NCI-H146 (cell line): ENCODE measurements at places on chromosomes 13 and 19.

- no peak for DNase-seq
Observed at GRCh38 chr19:54937926-54938325, 9.4 kb downstream of the NLRP7 start.

DNA sequence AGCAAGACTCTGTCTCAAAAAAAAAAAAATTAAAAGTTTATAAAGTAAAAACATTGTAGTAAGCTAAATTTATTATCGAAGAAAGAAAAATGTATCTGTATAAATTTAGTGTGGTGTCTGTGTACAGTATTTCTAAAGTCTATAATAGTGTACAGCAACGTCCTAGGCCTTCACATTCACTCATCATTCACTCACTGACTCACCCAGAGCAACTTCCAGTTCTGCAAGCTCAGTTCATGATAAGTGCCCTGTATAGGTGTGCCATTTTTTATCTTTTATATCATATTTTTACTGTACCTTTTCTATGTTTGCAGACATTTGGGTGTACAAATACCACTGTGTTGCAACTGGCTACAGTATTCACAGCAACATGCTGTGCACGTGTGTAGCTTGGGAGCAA is 118.1 kb downstream of the TNFRSF19 start:
- no peak for DNase-seq

DNA sequence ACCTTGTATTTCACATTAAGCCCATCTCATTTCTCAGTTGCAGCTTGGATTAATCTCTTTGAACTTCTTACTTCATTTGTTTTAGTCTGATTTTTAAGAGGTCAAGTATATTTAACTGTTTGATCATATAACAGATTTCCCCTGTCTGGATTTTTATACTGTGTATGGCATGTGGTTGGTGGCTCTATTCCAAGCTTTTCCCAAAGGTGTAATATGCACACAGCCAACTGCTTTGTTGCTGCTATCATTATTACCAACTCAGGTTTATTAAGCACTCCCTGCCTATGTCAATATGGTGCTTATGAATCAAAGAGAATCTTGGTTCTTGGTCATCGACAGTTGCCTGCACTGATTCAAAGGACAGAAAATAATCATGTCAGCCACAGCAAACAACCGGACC is 92.6 kb downstream of the RAP2A start:
- no peak for DNase-seq

DNA sequence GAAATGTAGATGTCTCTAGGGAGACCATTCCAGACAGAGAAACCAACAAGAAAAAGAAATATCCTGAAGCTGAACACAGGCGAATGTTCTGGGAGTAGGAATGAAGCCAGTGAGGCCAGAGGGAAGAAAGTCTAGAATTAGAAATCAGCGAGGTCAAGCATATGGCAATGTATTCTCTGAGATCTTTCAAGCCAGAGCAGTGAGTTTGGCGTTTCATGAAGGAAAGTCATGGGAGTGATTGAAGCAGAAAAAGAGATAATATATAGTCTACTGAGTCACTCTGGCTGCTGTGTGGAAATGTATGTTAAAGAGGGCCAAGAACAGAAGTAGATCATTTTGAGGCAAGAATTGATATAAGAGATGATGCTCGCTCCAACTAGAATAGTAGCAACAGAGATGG is 576.0 kb downstream of the PCDH17 start:
- no peak for DNase-seq

DNA sequence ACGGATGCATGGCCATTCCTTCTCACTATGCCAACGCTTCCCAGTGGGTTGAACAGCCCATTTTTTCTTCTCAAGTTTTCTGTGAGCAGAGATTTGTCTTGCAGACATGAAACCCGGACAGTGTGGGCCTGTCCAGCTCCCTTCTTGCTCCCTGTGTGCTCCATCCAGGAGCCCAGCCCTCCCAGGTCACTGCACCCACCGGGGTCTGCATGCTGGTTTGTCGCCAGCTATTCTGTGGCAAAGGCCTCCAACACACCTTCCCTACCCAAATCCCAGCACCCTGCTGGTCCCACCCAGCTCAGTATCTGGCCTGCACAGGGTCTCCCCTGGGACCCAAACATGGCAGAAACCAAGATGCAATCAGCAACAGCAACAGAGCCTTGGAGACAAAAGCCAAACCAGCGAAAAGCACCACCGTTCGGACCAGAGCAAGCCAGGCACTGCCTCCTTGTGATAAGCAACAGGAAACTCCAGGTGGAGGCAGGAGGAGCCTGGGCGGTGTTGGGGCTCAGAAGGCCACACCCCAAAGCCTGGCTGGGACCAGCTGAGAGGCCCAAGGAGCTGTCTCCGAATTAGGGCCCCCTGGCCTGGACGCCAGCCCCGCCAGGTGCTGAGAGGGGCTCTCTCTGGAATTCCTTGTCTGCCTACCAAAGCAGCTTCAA is 12.2 kb upstream of the SPACA7 start:
- no peak for DNase-seq

GRCh38 chr13:43257765-43258164 is 234.4 kb downstream of the DNAJC15 start:
- no peak for DNase-seq

GRCh38 chr19:16371540-16371986 is 46.9 kb downstream of the KLF2 start:
- peak; percentile 19 for DNase-seq

GRCh38 chr13:40172149-40172591 is 494.3 kb downstream of the FOXO1 start:
- no peak for DNase-seq

DNA sequence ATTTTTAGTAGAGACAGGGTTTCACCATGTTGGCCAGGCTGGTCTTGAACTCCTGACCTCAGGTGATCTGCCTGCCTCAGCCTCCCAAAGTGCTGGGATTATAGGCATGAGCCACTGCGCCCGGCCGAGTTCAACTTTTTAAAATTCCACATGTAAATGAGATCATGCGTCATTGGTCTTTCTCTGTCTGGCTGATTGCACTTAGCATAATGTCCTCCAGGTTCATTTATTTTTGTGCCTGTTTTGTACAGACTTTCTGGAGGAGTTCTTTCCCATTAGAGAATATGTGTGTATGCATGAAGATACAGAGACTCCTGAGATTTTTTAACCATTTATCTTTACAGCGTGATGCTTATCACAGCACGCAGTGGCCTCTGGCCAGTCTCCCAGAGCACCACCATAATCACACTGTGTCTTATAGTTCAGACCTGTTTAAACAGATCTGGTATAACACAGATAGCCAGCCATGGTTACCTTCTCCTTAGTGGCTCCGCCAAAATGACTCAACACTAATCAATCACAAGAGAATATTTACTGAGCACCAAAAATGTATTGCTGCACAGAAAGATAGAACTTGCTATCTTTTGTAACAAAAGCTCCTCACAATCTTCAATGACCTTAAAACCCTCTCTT is 11.4 kb upstream of the STARD13 start:
- no peak for DNase-seq

- no peak for DNase-seq
Observed at GRCh38 chr13:91948736-91949135, 550.3 kb downstream of the GPC5 start.

GRCh38 chr19:13946414-13946813 is 5.9 kb upstream of the DCAF15 start:
- no peak for DNase-seq

GRCh38 chr13:91622778-91623550 is 224.5 kb downstream of the GPC5 start:
- DNase-seq, result no peak

GRCh38 chr19:36059180-36059910 is 4.6 kb downstream of the WDR62 start:
- no peak for DNase-seq

GRCh38 chr19:17249887-17250548 is 4.3 kb upstream of the NR2F6 start:
- DNase-seq, result no peak

- no peak for DNase-seq
Observed at GRCh38 chr19:12750851-12751250, 740 bp upstream of the BEST2 start.

DNA sequence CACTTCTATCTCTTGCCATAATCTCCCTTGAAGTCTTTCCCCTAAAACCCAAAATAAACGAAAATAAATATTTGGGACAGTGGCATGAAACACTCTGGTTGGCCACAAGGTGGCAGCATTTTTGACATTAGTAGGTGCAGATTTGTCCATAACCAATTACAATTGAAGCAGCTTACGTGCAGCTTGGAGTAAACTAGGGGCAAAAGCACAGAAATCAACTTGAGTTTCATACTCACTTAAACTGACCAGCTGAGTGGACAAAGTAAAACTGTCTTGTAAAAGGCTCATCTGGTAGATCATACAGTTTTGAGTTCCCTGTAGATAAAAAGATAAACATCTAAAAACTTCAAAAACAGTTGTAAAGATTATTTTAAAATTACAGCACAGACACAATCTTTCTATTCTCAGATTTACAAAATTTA is 18.8 kb downstream of the PDCD5 start:
- peak; percentile 53 for DNase-seq

GRCh38 chr19:48271531-48272151 is 1.8 kb downstream of the ZNF114 start:
- DNase-seq, result peak; percentile 86

- DNase-seq, result no peak
Observed at GRCh38 chr13:49314344-49314882, 66.7 kb downstream of the CDADC1 start.

- peak; percentile 79 for DNase-seq
Observed at GRCh38 chr13:44045180-44045562, 165.5 kb downstream of the LACC1 start.

GRCh38 chr13:52638666-52639328 is 3.4 kb upstream of the HNRNPA1L2 start:
- no peak for DNase-seq

GRCh38 chr13:79056706-79057105 is 349.3 kb downstream of the RBM26 start:
- no peak for DNase-seq

GRCh38 chr13:36029166-36029565 is 102.0 kb downstream of the DCLK1 start:
- peak; percentile 81 for DNase-seq

- DNase-seq, result no peak
Observed at GRCh38 chr19:12946731-12947496, 1.3 kb downstream of the RAD23A start.

GRCh38 chr19:30284885-30285284 is 87.3 kb upstream of the ZNF536 start:
- DNase-seq, result no peak

DNA sequence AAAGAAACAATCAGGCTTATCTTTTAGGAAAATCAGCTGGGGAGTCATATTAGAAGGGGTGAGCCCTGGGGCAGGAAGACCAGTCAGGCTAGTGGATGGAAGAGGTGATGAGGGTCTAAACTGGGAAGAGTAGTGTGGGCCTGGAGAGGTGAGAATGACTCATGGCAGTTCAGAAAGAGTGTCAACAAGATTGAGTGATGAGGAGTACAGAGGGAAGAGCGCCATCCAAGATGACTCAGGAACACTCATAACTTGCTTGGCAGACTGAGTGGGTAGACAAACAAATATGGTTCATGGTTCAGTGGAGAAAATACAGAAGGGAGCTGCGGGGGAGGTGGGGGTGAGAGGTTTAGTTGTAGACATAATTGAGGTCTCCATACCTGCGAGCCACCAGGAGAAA is 17.3 kb upstream of the CLDN10 start:
- DNase-seq, result peak; percentile 41

DNA sequence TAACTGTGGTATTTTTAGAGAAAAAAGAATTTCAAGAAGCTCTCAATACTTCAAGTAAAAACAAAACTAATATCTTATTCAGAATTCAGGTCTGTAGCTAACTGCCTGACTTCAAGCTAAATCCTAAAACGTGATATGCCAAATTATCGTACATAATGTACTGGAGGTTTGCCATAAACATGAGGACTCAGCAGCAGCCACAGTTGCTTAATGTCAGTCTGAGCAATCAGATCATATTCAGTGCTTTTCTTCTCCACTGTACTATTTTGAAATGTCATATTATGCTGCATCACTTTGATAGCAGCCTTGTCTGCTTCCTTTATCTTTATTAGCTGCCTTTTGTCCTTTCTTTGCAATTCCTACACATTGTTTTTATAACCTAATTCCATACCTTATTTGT is 265.1 kb upstream of the EDNRB start:
- DNase-seq, result no peak

DNA sequence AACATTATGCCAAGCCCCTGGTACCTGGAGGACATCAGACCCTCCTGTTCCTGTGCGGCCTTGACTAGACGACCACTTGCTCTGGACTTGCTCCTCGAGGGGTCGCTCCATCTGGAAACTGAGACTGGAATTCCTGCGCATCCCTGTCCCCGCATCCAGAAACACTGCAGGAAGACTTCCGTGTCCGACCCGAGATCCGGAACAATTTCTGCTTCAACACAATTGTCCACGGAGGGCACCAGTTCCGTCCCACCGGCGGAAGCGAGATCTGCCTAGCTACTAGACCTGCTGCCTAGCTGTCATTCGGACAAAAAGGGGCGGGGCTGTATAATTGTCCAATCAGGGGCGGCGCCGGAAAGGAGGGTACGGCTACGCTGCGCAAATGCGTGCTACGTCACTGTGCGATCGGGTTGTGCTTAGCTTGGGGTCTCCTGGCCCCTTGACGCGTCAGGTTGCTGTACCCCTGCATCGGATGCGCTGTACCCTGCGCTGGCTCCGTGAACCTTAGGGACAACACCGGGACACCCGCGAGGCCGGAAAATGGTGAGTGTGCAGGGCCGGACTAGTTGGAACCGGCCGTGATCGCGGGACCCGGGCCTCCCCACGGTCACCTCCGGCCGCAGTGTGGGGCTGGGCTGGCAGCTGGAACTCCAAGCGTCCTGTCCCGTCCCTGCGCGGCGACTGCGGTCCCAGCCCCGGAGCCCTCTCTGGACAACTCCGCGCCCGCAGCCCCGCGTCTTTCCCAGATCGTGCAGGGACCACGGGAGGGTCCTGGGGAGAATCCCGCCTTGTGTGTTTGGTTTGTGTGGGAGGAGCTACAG is at the start of the genes ZNF490 and ZNF791:
TSS of gene ZNF490 (minus strand) at position 274 of the 821 bp plus-strand sequence. CDS start at position 141, 133 bp downstream.
TSS of gene ZNF791 (plus strand) at position 381 of the 821 bp plus-strand sequence. CDS start at position 541, 160 bp downstream.
- DNase-seq, result peak; percentile 99

GRCh38 chr19:8366121-8366581 is 2.2 kb downstream of the ANGPTL4 start:
- DNase-seq, result no peak

DNA sequence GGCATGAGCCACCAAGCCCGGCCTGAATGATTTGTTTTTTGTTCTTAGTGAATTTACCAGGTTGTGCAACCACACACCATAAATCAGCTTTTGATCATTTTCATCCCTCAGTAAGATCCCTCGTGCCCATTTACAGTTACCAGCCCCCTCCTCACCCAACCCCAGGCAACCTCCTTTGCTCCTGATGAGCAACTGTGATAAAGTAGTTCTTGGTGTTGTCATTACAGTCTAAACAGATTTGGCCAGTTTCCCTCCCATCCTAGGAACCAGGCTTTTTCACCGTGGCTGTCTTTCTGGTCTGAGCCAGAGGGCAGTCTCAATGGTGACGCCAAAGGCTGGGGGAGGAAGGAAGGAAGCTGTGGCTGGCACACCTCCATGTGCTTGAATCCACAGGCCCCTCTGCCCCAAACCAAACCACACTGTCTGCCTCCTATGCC is 61.2 kb upstream of the WDFY2 start:
- no peak for DNase-seq

GRCh38 chr13:77857531-77858209 is 61.0 kb downstream of the EDNRB start:
- no peak for DNase-seq

GRCh38 chr13:101830035-101830434 is 377.6 kb downstream of the ITGBL1 start:
- no peak for DNase-seq
